ENCODE measurements at places on chromosomes 16 and 17.

GRCh38 chr16:88281858-88282563 lies 100.7 kb upstream of the ZNF469 start:
- no peak for DNase-seq

DNA sequence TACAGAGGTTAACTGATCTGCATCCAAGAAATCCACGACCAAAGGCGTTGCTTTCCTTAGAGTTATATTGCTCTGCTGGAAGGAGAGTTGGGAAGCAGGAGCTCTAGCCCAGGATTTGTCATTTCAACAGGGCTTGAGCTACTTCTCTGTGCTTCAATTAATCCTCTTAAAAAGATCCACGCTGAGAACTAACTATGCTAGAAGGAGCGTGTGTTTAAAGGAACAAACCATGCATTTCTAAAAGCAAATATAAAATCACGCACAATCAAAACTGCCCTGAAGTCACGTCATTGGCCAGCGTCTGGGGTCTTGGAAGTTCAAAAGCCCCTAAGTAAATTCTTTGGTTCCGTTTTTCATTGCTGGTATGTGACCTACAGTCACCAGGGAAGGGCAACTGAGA lies 1.1 kb downstream of the ARL6IP1 start:
- DNase-seq = peak; percentile 20

- DNase-seq = no peak
These were observed 474.7 kb downstream of the HAPSTR1 start for GRCh38 chr16:9566099-9566498.

DNA sequence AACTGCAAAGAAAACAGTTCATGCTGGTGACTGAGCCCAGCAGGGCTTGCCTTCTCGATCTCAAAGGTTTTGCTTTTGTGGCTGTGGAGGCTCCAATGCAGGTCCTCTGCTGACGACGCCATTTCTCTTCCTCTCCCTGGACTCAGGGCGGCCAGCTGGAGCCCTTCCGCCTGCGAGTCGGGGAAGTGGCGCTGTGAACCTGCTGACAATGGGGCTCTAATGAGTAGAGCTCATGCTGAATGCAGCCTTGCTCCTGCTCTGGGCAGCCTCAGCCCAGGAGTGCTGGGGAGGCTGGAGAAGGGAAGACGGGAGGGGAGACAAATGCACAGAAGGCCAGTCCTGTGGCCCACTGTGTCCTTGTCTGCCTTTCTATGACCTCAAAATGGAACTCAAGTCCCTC lies 43.8 kb downstream of the VAC14 start:
- DNase-seq = no peak

DNA sequence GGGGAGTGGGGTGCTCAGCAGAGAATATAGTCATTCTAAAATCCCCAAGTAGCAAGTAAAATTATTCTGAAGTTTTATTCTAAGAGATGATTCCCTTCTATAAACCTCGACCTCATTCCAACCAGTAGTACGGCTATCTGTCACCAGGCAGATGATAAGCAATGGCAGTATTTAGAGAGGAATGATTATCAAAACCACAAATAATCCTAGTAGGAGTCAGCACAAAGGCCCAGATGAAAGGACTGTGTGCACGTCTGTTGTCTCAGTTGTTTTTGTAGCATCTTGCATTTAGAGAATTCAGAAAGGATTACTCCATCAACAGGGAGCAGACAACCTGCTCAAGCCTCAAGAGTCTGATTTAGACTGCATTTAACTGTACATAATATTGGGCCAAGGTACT lies 21.2 kb downstream of the EZH1 start:
- DNase-seq = no peak

DNA sequence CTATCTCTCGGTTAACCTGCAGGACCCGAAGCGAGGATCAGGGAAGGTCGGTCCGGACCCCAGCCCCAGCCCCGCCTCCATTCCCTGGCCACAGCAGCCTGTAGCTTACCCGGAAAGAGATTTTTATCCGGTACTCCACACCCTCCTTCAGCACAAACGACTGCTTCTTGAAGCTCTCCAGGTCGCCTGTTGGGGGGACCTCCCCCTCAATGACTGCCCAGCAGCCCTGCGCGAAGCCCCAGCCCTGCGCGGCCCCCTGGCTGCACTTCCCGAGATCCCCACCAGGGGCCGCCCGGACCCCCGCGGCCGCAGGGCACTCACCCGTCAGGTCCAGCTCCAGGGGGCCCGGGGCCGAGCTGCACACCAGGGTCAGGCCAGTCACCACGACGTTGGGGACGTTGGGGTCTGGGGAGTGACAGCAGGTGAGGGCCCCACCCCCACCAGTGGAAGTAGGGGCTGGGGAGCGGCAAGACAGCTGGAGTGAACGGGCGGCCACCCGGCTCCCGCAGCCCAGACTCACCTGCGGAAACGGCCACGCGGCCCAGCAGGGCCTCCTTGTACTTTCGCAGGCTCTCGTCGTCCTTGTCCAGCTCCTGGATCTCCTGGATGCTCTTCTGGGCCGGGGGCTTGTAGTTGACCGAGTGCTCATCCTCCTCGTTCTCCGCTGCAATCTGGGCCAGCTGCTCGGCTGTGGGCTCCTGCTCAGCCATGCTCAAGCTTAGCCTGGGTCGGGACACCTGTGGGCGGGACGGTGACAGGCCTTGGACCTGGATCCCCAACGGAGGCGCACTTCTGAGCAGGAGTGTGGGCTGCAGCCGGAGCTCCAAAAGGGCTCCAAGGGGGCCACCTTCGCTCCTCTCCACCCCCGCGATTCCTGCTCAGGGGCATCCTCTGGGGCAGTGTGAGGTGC lies 1.7 kb downstream of the ARHGDIA start:
- DNase-seq = peak; percentile 33

All from fibroblast of the aortic adventitia (primary cell).